Muscle of leg (tissue), 16 donors: ENCODE measurements at places on chromosomes 2 and 18. TPM values are rescaled to one million over a fixed set of nuclear protein-coding genes. Genes with fewer than 3 reads are reported as not detected.

DNA sequence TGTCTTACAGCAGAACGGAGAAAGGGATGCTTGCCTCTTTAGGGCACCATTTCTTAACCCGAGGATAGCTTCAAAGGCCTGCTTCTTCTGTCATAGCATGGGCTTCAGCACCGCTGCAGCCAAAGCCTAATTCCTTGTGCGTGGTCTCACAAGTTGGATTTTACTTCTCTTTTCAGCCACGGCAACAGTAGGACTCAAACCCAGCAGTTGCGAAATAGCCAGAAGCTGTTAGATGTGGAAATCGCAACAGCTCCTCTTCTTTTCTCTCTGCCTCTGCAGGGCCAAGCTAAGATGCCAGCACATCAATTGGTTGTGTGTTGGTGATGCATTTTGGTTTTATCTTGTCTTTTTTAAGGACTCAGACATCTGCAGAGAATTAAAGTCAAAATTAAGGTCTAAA is 3.1 kb downstream of the NRXN1 start:
- H3K27ac ChIP-seq, result no peak overlapping the region
- H3K4me1 ChIP-seq, result peaks cover 3% of the 10 kb centered on the region
- no peaks in the 10 kb centered on the region for H3K36me3 ChIP-seq

DNA sequence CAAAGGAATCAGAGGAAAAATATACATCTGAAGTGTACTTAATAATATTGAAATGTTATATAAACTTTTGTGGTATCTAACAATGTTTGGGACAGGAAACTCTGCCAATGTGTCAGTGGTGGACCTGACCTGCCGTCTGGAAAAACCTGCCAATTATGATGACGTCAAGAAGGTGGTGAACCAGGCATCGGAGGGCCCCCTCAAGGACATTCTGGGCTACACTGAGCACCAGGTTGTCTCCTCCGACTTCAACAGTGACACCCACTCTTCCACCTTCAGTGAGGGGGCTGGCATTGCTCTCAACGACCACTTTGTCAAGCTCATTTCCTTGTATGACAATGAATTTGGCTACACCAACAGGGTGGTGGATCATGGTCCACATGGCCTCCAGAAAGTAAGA is 32.6 kb downstream of the CALCRL start:
- no peak overlapping the region for H3K4me3 ChIP-seq
- H3K4me1 ChIP-seq, result no peaks in the 10 kb centered on the region
- H3K27me3 ChIP-seq, result no peaks in the 10 kb centered on the region
- DNase-seq, result no peak
- no peaks in the 10 kb centered on the region for H3K36me3 ChIP-seq

DNA sequence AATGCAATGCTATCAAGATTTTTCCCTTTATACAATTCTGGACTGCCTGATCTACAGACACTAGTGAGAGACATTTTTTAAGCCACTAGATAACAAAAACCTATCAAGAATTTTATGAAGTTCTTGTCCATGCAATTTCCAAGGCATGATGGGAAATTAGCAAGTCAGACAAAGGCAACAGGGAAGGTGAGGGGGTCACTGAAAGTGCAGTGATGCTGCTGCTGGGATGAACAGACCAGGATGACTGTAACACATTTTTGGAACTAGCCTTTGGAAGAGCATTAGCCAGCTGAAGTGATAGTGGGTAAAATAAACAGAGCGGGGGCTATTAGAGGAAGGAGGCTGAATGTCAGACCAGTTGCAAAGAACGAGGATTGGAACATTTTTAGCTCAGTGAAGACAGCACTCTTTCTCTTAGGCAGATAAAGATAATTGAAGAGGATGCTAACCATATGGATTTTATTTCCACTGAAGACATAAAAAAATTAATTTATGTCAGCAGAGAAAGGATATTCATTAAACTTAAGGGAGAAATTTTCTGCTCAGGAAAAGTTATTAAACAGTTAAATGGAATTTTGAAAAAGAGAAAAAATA is 17.9 kb downstream of the NRXN1 start:
- no peak overlapping the region for H3K4me3 ChIP-seq
- peaks cover 14% of the 10 kb centered on the region for H3K4me1 ChIP-seq
- H3K36me3 ChIP-seq, result no peaks in the 10 kb centered on the region
- peak overlapping the region; percentile 45 for H3K27ac ChIP-seq

CPO gene
- 0.21 TPM for polyA plus RNA-seq

ITGB1BP1 gene
- polyA plus RNA-seq, result 99.4 TPM

PLGLB2 gene
- 1.4 TPM for polyA plus RNA-seq
